ENCODE measurements at places on chromosomes 11 and 22.

GRCh38 chr11:62472063-62472884, 53.4 kb downstream of the SCGB1A1 start:
- no peak for DNase-seq

DNA sequence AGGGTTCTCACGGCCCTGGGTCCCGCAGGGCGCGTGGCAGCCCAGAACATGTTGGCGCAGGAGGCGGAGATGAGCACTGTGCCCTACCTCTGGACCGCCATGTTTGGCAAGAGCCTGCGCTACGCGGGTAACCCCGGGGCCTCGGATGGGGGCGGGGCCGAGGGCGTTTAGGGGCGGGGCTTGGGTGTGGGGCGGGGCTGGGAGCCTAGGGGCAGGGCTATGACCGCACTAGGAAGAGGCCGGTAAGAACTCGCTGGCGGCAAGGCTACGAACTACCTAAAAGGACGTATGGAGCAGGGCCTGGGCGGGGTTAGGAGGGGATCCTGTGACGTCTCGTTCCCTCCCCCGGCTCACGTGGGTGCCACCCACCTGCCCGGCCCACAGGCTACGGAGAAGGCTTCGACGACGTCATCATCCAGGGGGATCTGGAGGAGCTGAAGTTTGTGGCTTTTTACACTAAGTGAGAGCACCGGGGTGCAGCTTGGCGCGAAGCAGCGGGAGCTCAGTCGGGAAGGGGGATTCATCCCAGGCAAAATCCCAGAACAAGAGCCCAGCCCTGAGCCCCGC, 2.8 kb upstream of the LZTR1 start:
- DNase-seq: no peak

DNA sequence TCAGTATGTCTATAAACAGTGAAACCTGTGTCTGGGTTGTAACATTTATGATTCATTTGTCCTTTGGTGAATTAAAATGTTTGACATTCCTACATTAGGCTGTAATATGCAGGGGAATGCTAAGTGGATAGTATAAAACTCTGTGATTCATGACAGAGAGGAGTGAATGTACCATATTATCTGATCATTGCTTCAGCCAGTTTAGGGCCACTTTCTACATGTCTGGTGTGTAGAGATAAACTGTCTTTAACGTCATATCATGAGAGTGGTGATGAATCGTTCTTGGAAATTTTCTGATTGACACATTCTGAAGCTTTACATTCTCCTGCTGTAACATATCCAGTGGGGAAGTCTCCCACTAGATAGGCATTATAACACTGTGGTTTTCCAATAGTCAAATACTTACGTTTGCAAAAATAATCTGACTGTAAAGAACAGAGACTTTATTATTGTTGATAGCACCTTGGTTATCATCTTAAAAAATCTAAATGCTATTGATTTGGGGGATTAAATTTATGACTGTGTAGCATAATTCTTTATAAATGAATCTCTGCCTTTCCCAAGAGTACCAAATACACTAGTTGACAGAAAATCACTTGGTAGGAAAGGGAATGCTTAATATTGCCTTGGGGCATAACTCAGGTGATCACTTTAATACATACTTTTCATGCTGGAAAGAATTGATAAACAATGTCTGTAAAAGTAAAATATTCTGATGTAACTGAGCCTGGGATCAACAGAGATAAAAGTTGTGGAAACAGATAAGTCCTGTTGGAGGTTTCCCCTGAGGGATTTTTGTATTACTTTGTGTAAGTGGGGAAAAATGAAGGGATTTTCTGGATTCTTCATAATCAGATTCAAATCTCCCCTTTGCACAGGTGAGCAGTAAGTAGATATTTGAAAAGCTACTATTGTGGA, 427.9 kb downstream of the JRKL start:
- no peak for DNase-seq

GRCh38 chr11:69286374-69287371, 7.3 kb upstream of the MYEOV start:
- no peak for DNase-seq

All from NCI-H187 (cell line).